ENCODE measurements at places on chromosomes 4 and X.

GRCh38 chrX:110759785-110760184 lies 35.8 kb downstream of the CHRDL1 start:
- DNase-seq, result no peak

DNA sequence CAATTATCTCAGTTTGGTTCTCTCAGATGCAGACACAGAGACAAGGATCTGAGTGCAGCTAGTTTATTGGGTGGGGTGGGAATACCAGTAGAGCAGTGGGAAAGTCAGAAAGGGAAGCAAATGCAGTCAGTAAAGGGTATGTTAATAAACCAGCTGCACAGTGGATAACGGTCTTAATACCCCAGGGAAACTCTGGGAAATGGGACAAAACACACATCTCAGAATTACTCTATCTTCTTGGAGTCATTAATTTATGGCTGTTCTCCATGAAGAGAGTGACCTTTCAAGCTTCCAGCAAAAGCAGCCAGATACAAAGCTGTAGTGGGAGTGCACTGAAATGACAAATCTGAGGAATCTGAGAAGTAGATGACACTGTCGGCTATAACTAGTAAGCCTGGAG lies 73.3 kb upstream of the NALF2 start:
- no peak for DNase-seq

DNA sequence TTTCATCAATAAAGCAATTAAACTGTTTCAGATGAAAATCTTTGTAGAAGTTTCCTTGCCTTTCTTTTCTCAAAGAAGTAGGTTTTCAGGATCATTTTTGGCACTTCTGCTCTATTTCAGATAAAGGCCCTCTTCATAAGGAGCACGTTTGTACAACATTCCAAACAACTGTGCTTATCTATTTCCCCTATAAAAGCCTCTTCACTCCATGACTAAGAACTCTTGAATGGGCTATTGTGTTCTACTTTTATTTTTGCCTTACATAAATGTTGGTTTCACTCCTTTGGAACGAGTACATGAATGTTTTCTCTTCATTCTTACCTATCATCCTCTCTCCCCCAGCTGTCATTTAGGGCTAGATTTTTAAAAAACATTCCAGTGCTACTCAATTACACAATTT lies 288.0 kb upstream of the PPP1R2C start:
- no peak for DNase-seq

DNA sequence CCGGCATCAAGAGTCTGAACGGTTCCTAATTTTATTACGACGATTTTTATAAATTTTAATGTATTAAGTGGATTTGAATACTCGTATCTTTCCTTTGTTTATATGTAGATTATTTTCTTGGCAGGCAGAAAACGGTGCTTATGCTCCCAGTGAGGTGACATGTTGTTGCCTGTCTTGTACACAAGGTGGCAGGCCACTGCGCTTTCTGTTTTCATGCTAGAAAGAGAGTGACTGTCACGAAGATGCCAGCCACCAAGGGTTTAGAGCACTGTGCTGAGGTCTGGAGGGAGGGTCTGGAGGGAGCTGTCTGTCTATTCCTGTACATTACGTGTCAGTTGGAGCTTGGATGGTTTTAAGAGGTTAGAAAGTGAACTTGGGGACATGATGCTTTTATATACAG lies 87.7 kb downstream of the SHROOM2 start:
- peak; percentile 30 for DNase-seq

DNA sequence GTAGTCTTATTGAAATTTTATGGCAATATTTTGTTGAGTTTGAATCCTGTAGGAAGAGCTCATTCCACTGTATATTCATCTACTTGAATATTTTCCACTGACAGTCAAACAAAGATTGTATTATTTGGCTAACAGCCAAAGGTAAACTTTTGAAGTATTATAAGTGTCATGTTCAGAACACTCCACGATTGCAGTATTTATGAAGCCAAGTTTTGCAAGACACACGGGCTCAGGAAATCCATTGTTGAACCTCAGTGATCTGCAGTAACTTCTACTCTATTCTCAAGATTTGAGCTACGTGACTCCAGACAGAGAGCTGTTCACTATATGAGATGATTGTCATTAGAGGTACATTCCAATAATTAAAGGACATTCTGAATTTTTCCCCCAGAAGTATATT lies 302.7 kb upstream of the ADGRL3 start:
- no peak for DNase-seq

- no peak for DNase-seq
Observed at GRCh38 chr4:105155426-105155825, 8.8 kb downstream of the TET2 start.

- no peak for DNase-seq
Observed at GRCh38 chr4:1910643-1911042, 39.5 kb downstream of the NSD2 start.

- DNase-seq, result no peak
Observed at GRCh38 chr4:18937746-18938145, 916.2 kb upstream of the LCORL start.

GRCh38 chr4:107552306-107552705 lies 167.7 kb downstream of the PAPSS1 start:
- DNase-seq, result no peak

DNA sequence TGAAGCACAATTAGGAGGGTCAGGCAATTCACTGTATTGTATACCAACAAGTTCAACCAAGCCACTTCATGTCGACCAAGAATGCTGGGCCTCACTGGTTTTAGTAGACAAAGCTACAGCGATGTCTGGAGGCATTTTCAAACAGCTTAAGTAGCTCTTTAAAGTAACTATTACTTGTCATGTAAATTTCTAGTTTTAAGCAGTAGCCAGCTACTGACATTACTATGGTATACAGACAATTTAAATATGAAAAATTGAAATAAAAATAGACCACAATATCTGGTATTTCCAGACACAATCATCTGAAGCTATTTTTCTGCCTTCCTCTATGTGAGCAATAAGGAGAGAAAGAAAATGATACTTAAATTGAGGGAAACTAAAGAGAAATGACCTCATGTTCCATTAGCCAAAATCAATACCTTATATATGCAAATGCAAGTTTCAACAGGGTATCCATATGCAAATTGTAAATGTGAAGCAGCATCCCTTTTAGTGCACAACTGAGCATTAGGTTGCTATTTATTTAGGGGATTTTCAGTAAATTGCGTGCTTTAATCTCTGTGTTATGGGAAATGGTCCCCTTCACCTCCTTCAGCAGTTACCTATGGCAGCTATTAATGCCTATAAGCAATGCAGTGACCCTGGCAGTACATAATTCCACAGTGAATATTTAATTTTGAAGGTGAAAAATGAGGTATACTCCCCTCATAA lies 119.5 kb downstream of the GPC3 start:
- DNase-seq, result no peak

DNA sequence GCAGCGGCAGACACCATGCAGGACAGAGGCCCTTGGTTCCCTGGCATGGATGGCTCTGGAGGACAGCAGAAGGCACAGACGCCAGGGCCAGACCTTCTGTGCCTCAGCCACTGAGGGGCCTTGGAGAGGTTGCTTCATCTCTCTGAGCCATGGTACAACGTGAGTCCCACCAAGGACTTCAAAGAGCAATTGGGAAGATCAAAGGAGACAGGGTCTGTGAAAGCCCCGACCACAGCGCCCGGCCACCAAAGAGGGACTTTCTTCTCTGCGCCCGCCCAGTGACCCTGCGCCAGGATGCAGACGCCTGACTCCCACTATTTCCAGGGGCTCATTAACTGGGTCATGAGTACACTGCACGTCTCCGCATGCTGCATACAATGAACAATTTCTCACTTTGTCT lies 174.0 kb downstream of the AFAP1 start:
- no peak for DNase-seq

GRCh38 chrX:46463682-46464081 lies 81.5 kb downstream of the ZNF674 start:
- no peak for DNase-seq

DNA sequence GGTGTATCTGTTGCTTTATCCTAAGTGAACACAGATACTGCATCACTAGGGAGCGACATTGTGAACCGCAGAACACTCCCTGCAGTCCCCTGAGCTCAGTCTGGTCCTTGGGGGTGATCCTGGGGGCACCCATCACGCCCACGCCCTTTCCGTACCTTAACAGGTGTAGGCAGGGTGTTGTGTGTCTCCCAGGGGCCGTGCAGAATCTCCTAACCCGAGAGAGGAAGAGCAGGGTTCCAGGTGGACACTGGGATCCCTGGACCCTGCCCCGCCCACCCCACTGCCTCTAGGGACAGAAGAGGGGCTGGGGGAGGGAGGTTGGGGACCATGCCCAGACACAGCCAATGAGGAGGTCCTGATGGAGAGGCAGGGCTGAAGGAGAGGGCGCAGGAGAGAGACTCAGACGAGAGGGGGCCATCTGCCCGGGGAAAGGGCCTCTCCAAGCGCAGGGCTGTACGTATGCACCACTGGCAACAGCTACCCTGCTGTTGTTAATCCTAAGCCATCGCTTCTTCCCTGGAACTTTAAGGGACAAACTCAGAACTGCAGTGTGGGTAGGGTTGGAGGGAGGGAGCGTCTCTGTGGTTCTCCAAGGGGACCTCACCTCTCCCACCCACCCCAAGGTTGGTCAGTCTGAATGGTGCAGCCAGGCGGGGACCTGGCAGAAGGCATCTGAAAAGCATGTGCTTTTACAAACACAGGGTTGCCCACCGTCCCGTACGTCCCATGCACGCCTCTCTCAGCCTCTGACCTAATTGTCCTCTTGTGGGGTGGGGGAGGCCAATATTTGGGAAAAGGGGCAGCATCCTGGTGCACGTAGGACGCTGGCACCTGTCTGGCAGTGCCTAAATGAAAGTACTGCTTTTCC lies 2.5 kb downstream of the P2RY8 start:
- DNase-seq, result peak; percentile 34

GRCh38 chr4:48110452-48110978 lies 23.5 kb downstream of the TXK start:
- no peak for DNase-seq

DNA sequence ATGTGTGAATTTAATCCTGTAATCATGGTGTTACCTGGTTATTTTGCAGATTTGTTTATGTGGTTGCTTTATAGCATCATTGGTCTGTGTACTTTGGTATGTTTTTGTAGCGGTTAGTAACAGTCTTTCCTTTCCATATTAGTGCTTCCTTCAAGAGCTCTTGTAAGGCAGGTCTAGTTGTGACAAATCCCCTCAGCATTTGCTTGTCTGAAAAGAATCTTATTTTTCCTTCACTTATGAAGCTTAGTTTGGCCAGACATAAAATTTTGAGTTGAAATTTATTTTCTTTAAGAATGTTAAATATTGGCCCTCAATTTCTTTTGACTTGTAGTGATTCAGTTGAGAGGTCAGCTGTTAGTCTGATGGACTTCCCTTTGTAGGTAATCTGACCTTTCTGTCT lies 1096.1 kb upstream of the SLIT2 start:
- no peak for DNase-seq

- DNase-seq, result no peak
Observed at GRCh38 chr4:88075336-88075735, 67.9 kb downstream of the PKD2 start.

GRCh38 chr4:13782231-13782630 lies 154.7 kb upstream of the BOD1L1 start:
- no peak for DNase-seq

GRCh38 chr4:130090427-130090826 lies 994.5 kb downstream of the C4orf33 start:
- DNase-seq, result no peak

DNA sequence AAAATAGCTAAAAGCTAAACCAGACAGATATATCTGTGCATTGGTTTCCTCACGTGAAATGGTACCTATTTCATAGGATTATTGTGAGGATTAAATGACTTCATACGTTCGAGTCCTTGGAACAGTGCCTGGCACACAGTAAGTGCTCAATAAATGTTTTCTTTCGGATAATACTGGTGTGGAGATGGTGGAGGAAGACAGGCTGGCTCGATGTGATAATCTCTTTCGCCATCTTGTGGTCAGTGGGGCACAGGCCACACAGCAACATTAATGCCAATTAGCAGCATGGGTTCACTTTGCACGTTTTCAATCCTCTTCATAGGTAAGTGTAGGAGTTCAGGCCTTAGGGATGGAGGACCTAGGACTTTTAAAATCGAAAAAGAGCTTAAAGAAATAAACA lies 9.3 kb downstream of the PAGE4 start:
- DNase-seq, result no peak

GRCh38 chr4:66853845-66854244 lies 691.5 kb downstream of the CENPC start:
- DNase-seq, result no peak
